ENCODE measurements at places on chromosomes 16 and 17.

GRCh38 chr17:38632334-38632733 is 26.6 kb upstream of the SRCIN1 start:
- no peak for DNase-seq

DNA sequence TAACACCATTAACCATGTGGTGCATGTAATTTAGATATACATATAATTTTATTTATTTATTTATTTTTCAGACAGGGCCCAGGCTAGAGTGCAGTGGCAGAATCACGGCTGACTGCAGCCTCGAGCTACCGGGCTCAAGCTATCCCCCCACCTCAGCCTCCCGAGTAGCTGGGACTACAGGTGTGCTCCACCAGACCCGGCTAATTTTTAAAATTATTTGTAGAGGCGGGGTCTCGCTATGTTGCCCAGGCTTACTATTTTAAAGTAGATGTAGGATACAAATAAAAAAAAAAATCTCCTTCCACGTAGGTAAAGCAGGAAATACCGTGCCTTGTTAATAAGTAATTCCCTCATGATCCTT is 446 bp upstream of the COQ7 start:
- no peak for DNase-seq

DNA sequence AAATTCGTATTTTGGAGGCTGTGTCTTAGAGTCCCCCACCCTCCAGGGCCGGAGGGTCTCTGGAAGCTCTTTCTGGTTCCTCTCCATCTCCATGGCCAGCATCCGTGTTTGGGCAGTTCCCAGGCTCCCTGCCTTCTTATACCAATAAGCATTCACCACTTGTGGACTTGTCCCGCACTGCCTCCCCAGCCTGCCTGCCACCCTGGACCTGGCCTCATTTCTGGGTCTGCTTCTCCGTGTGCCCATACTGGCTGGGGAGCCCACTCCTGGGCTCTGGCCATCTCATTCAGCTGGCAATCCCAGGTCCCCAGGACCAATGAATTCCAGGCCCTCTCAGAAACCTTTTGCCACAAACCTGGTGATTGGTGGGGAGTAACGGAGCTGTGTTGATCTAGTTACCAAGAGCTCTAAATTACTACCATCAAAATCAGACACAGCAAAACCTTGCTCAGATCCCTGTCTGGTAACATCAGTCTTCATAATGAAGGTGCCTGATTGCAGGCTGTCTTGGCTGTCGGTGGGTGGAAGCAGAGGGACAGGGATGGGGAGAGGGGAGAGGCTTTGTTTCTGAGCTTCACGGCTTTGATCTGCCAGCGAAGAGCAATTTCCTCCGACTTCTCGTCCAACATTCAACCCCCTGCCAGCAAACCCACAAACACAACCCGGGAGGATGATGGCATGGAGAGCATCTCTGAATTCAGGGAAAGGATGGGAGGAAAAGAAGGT is 27.7 kb upstream of the CRHR1 start:
- DNase-seq: no peak

- no peak for DNase-seq
Measured at GRCh38 chr17:28938552-28938951, 12.8 kb downstream of the PHF12 start.

- DNase-seq: no peak
Measured at GRCh38 chr16:87178977-87179376, 138.2 kb downstream of the C16orf95 start.

DNA sequence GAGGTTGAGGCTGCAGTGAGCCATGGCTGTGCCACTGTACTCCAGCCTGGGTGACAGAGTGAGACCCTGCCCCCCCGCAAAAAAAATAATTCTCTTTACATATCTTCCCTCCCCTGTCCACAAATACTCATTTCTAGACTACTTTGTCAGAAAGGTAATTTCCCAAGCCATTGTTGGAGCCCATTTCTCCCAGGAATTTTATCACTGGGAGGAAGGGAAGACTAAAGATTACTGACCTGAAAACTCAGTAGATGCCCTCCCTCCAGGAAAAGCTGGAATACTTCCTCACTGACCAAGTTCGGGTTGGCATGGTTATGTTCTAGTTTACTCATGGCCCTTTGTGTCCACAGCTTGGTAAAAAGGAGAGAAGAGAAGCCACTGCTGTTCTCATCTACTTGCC is 4.1 kb downstream of the CALCOCO2 start:
- DNase-seq: no peak

GRCh38 chr17:17081304-17081940 is 39.2 kb downstream of the MPRIP start:
- no peak for DNase-seq

DNA sequence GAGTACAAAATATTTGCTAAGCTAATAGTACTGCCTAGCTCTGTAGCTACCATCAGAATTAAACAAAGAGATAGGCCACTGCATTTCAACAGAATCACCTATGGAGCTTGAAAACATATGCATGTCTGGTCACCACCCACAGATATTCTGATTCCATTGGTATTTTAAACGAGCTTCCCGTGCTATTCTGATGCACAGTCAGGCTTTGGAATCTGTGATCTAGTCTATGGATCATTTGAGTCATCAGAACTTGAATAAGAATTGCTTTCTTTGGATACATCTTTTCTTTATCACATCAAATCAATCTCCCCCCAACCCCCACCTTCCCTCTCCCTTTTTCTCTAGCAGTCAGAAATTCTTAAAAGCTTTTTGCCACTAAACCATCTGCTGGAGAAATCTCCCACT is 124.7 kb downstream of the NPIPB5 start:
- no peak for DNase-seq

DNA sequence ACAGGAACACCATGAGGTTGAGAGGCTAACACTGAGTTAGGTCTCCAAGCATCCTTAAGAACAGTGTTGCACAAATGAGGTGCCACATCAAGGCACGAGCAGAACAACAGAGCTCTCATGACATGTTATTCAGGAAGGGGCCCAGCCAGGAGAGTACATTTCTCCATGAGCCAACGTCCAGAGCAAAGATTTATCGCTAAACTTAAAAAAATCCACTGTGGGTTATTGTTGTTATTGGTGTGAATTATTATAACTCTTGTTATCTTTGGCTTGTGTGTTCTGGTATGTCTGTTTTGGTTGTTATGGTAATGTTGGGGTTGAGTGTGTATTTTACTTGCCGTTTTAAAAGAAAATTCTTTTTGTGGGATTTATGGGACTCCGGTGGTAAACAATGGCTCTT is 68.9 kb upstream of the MSI2 start:
- DNase-seq: no peak

GRCh38 chr17:47276868-47277267 is 23.2 kb downstream of the ITGB3 start:
- peak; percentile 45 for DNase-seq

DNA sequence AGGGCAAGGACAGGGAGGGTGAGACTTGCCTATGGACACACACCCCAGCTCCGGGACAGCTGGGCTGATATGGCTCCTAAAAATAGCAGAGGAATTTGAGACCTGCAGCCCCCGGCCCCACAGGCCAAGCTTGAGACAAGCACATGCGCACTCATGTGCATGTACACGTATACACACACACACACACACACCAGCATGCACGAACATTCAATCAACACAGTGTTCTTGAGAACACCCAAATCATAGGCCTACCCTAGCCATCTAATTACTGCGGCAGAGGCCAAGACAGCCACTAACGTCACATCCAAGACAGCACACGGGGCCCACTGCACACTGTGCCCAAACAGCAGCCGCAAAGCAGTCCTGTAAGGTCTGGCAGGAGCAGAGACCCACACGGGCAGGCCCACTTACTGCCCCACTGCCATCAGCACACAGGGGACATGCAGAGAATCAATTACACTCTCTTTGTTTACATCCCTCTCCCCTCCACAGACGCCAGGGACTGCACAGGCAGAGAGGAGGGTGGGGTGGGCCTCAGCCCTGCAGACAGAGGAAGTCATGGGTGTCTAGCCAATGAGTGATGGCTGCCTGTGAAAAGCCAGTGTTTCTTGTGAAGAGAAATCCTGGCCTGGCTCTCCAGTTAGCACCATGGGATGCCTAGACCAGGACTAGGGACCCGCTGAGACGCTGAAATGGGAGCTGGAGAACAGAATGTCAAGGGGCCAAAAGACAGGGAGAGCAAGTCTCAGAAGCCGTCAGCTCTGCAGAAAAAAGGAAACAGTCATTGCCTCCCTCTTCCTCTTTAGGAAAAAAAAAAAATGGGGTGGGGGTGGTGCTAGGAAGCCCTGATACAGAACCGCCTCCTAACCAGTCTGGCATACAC is 39.3 kb downstream of the MYO18A start:
- DNase-seq: no peak

GRCh38 chr17:78247304-78247703 is 15.9 kb downstream of the TMEM235 start:
- DNase-seq: no peak
